NCI-H187 (cell line): ENCODE measurements at places on chromosomes 4 and X.

- no peak for DNase-seq
Measured at GRCh38 chrX:32195611-32196010, 1015.7 kb downstream of the DMD start.

DNA sequence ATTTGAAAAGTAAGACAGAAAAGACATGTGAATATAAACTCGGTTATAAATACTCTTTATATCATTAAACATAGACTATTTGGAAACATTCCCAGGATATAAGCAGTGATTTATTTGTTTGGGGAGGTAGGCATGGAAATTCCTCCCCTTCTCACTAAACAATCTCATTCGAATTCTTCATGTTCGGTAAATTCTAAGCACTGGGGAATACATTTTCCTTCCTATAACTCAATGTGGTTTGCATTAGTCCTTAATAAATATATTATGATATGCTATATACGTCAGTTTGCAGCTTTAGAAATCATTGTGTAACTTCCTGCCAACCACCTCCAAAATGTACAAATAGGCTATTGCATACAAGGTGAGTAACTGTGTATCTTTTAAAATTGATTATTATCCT, 99.6 kb downstream of the UGT8 start:
- DNase-seq, result no peak

DNA sequence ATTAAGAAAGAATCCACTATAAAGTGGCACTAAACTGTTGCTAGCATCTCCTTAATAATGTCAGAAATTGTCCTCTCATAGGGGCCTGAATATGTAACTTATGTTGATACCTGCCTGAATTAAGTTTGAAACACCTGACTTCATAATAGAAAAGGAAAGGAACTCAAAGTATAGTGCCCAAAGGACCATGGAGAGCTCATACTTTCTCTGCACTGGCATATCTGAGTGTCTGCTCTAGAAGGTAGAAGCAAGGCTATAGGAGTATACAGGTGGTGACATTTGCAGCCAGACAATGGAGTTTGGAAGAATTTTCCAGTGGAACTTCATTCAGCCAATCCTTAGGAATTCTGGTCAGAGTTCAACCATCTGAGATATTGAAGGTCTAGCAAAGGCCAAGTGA, 988.9 kb downstream of the RAB28 start:
- no peak for DNase-seq

DNA sequence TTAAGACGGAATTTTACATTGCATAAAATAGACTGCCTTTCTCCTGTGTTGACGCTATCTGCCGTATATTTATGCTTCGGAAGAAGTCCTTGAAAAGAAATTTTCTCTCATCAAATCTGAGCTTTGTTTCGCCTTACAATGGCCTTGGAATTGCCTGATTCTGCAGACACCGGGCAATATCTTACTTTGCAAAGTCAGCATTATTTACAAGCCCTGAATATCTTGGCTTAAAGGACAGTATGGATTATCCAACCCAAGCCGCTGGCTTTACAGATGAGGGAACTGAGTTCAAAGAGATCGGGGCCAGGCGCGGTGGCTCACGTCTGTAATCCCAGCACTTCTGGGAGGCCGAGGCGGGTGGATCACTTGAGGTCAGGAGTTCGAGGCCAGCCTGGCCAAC, 1.1 kb upstream of the MANBA start:
- DNase-seq, result no peak

DNA sequence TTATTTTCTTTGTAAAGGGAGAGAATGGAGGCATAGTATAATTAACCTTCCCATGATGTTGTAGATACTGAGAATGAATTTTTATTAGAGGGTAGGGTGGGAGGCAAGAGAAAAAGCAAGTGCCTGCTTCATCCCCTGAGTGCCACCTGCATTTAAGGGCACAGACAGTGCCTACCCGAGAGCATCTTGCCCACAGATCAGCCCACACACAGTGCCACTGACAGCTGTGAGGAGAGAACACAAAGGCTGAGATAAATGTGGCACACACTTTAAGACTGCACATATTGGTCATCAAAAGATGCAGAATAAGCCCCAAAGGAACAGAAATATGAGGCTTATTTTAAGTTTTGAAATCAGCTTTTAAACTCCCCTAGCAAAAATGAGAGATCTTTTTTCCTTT, 250.8 kb downstream of the SLC39A8 start:
- DNase-seq, result no peak

- no peak for DNase-seq
Measured at GRCh38 chrX:116232833-116233232, 62.3 kb downstream of the AGTR2 start.

GRCh38 chrX:149950681-149951080, 12.4 kb upstream of the EOLA2 start:
- DNase-seq, result no peak

GRCh38 chr4:56979421-56980072, 851 bp downstream of the POLR2B start:
- DNase-seq, result no peak

DNA sequence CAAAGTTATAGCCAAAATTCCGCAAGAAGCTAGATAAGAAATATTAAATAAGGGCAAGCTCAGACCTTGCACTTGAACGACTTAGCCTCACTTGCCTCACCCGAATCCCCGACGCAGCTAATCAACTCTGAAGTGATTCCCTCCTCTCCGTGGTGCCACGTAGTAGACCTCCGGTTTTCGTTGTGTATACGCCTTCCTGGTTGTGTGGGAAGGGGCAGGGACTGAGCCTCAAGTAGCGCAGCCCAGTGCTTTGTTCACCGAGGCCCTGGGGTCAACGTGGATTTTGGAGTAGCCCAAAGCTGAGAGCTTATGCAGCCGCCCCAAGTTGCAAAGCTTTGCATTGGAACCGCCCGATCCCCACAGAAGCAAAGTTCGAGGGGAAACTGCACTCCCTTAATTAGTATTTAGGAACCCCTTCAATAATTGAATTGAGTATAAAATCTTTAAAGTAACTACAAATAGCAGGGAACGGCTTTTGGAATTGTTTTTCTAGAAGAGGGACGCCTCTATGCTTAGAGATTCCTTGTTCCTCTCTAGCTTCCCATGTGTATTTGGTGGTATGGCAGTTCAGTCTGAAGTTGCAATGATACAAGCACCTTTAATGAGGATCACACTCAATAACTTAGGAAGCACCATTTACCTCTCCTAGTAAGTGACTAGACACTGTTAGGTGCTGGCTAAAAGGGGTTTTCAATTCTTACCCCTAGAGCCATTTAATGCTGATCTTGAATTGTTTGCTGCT, 55.7 kb downstream of the LINC00632 start:
- no peak for DNase-seq

GRCh38 chr4:135114079-135114478, 912.5 kb upstream of the PABPC4L start:
- no peak for DNase-seq

- DNase-seq, result no peak
Measured at GRCh38 chr4:2289311-2289954, 27.5 kb upstream of the MXD4 start.

DNA sequence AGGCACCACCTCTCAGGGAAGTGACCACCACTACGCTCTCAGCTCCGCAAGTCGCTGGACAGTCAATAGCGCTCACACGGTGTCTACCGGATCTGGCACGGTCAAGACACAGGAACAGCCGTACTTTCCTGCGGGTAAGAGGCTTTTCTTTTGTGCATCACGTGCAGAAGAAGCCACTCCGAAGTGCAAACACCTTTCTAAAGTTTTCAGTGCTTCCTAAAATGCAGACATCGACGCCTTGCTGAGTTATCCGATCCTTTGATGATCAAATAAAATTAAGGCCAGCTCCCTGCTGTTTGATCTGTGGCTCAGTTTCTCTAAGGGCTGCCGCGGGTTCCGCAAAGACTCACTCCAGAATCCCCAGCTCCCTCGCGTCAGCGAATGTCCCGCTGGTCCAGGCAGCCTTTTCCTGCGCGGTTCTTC, 71.8 kb downstream of the FBXO8 start:
- DNase-seq, result no peak

DNA sequence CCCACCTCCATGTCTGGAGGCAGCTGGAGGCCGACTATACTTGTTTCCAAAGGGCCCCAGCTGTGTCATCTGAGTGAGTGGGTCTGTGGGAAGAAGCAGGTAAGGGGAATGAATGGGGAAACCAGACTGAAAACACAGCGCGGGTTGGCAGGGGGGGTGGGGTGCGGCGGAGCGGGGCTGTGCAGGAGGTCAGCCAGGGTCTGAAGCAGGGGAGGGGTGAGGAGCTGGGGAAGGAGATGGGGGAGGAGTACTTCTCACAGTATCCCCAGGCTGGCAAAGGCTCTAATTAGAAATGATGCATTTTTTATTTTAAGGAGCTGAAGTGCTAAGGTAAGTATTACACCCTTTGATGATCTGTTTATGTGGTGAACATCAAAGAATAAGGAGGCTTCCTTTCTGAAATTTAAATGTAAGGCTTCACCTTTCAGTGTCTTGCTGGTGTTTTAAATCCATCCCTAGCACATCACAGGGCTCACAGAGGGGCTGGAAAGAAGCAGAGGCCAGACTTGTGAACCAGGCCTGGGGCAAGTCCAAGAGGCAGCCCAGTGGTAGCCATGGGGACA, 37.5 kb downstream of the SMIM20 start:
- DNase-seq, result no peak

DNA sequence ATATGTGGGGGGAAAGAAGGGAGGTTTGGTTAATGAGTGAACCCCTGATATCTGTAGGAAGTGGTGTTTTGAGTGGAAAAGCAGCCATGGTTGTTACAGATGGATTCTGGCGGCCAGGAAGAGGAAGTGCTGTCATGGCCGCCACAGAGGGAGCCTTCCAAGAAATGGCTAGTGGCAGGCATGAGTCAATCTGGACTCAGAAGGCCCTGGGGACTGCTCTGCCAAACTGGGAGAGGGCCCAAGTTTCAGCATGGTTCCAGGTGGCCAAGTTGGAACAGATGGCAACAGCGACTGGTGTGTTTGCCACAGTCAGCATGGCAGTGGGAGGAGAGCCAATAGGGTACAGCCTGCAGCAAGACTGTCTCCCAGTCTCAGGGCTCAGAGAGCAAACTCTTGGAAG, 32.5 kb downstream of the ETDB start:
- no peak for DNase-seq
